ENCODE measurements at places on chromosomes 5 and 9.

- DNase-seq, result no peak
Measured at GRCh38 chr5:170848033-170848432, 13.8 kb upstream of the RANBP17 start.

DNA sequence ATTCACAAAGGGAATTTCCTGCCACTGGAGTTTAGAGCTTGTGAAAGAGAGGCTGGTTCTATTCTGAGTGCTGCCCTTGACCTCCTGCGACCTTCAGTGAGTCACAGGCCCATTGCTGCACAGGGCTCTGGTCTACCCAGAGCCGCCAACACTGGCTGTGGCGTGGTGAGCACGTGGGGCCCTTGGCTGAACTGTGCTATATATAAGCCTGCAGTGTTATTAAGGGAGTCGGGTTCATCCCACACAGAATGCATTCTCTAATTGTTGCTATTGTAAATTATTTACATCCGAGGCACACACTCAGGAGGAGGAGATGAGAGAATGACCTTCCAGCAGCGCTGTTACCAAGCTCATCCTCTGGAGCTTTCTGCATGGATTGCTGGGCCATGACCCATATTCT lies 47.1 kb downstream of the BRINP1 start:
- no peak for DNase-seq

- no peak for DNase-seq
Measured at GRCh38 chr5:163645421-163646416, 140.3 kb downstream of the MAT2B start.

DNA sequence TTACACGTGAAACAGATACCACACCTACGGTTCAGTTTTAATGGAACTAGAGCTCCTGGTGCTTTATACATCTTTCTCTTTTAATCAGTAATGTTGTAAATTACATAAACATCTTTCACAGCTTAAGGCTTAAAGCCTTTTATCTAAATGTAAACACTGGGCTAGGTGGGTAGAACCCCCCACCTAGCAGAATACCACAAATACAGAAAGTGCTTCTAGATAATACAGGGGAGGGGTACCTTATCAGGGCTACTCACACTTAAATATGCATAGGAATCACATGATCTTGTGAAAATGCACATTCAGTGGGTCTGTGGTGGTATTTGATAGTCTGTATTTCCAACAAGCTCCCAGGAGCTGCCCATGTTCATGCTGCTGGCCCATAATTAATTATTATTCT lies 256.4 kb upstream of the TARS1 start:
- no peak for DNase-seq

- no peak for DNase-seq
Measured at GRCh38 chr9:105621001-105621400, 41.3 kb upstream of the TAL2 start.

- no peak for DNase-seq
Measured at GRCh38 chr5:178318382-178318781, 85.8 kb upstream of the PHYKPL start.

All from NCI-H1417 (cell line).